Adrenal gland (tissue), 19 donors: ENCODE measurements at places on chromosomes 11 and 22. TPM values are rescaled to one million over a fixed set of nuclear protein-coding genes. Genes with fewer than 3 reads are reported as not detected.

GRCh38 chr11:62439785-62440602 is 21.2 kb downstream of the SCGB1A1 start:
- no peak for DNase-seq

GRCh38 chr11:65416841-65417701 is 5.5 kb upstream of the NEAT1 start:
- peak; percentile 78 for DNase-seq

GRCh38 chr22:49853981-49854831 is 562 bp downstream of the ZBED4 start:
- DNase-seq: peak; percentile 25

GRCh38 chr22:25076336-25076735 is 123.3 kb upstream of the CRYBB3 start:
- DNase-seq: no peak

SLC37A2 gene
- 220 TPM for total RNA-seq

TMEM225 gene
- total RNA-seq: not detected

CHRNA10 gene
- 1.0 TPM for total RNA-seq

PHF21B gene
- total RNA-seq: 1.8 TPM
